ENCODE measurements at places on chromosomes 4 and X.

GRCh38 chr4:129092631-129093190 lies 628 bp downstream of the SCLT1 start:
- no peak for DNase-seq

DNA sequence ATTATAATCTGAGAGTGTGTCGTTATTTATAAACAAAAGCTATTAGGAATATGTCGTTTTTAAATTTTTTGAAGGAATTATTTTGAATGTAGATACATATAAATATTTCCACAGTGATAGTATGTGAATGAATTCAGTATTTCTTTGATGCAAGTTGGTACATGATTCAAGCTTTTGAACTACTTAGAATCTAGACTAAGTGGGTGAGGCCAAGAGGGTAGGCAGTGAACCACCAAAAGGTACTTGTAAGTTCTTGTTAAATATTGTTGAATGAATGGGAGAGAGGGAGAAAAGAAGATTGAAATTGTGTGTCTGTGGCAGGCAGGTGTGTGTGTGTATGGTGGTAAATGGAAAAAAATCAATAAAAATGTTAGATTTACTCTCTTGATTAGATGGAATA lies 69.6 kb downstream of the ARFIP1 start:
- no peak for DNase-seq

GRCh38 chr4:72971572-72971971 lies 97.9 kb downstream of the COX18 start:
- no peak for DNase-seq

- DNase-seq = no peak
Observed at GRCh38 chr4:117941611-117942010, 92.7 kb upstream of the NDST3 start.

DNA sequence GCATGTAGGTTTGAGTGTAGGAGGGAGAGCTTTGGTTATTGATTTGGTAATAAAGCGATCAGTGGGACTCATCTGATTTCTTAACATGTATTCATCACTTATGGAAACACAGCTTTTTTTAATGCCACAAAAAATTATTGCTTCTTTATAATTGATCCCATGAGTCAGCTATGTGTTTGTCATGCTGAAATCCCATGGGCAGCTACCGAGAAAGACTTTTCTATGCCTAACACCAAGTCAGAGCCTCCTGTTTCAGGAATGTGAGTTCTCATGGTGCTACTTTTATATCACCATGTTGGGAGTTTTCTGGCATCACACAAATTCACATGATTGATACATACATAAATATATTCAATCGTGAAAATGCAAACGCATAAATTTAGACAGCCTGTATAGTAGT lies 165.7 kb downstream of the RAPGEF2 start:
- no peak for DNase-seq

DNA sequence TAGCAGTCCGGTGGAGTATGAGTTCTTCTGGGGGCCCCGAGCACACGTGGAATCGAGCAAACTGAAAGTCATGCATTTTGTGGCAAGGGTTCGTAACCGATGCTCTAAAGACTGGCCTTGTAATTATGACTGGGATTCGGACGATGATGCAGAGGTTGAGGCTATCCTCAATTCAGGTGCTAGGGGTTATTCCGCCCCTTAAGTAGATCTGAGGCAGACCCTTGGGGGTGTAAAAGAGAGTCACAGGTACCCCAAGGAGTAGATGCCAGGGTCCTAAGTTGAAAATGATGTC lies 852 bp downstream of the MAGEH1 start:
- DNase-seq = no peak

DNA sequence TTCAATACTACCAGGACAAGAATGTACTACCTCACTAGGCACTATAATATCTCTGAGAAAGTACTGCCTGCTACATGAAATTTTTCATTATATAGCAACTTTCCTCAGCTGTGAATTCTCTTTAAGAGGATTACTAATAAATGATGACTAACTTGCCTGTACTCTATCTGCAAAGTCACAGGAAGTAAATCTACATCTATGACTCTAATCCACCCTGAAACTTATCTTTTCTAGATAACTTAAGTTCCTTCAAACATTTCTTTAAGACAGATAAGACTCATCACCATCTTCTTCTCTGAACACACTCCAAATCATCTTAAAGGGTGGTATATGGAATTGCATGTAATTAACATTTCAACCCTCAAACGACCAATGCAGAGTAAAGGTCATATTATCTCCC lies 28.8 kb downstream of the RPS6KA3 start:
- DNase-seq = no peak

DNA sequence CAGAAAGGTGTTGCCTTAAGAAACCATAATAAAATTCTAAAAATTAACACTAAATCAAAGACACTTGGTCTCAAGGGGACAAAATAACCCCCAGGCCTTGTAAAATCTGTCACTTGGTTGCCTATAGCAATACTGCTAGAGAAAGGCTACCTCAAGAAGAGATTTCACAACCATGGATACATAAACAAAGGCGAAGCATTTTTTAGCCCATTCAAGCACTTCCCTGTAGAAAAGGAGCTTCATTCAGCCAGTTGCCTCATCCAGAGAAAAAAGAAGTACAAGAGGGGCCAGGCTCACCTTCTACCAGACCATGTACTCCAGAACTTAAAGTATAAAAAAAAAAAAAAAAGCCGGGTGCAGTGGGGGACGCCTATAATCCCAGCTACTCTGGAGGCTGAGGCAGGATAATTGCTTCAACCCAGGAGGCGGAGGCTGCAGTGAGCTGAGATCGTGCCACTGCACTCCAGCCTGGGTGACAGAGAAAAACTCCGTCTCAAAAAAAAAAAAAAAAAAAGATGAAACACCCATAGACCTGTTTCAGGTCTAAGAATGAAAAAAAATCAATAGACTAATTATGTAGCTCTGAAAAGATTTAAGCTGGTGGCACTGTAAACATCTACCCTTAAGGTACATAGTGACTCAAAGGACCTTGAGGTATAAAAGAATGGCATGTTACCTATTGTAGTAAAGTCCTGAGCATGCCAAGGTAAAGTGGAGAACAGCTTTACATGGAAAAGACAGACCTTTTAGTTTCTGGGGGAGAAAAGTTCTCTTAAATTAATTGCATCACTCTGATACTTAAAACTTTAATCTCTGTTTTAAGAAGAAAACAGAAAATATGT lies 18.0 kb downstream of the RUFY3 start:
- no peak for DNase-seq

GRCh38 chrX:100829730-100830129 lies 9.5 kb downstream of the CSTF2 start:
- DNase-seq = peak; percentile 15

GRCh38 chrX:19810006-19810774 lies 77.2 kb downstream of the SH3KBP1 start:
- no peak for DNase-seq

DNA sequence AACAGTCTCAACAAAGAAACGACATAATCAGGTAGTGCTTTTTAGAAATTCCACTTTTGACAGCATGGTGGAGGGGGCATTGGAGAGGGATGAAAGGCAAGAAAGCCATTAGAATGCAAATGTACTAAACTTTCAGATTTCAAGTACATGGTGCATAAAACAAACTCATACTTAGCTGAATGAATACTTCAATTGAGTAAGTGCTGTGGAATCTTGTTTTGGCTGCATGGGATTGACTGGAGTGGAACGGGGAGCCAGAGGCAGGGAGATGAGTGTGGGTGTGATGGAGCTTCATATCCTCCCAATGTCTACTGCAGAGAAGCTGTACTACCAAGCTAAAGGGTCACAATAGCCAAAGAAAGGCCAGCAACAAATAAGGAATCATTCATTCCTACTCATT lies 52.4 kb downstream of the USP46 start:
- no peak for DNase-seq

- no peak for DNase-seq
Observed at GRCh38 chrX:76657499-76657898, 230.0 kb downstream of the MAGEE1 start.

- no peak for DNase-seq
Observed at GRCh38 chrX:76919761-76920160, 492.3 kb downstream of the MAGEE1 start.

GRCh38 chr4:113844369-113844768 lies 82.8 kb upstream of the CAMK2D start:
- DNase-seq = no peak

DNA sequence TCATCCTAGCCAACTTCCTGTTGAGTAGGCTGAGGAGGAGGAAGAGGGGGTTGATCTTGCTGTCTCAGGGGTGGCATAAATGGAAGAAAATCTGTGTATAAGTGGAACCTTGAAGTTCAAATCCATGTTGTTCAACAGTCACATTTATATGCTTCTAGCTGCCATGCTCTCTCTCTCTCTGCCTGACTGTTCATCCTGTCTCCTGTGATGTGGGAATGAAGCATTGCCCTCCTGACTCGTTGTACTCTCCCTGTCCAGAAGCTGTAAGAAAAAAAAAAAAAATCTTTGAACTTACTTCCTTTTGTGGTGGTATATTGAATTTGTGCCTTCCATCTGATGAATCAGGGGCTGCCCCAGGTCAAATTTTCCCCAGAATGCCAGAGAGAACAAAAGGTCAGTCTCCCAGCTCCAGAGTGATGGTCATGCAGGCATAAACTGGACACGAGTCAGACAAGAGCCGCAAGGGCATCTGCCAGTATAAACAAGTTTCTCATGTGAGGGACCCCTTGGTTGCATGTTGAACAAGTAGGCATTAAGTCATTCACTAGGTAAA lies 257.0 kb downstream of the IDS start:
- DNase-seq = no peak

DNA sequence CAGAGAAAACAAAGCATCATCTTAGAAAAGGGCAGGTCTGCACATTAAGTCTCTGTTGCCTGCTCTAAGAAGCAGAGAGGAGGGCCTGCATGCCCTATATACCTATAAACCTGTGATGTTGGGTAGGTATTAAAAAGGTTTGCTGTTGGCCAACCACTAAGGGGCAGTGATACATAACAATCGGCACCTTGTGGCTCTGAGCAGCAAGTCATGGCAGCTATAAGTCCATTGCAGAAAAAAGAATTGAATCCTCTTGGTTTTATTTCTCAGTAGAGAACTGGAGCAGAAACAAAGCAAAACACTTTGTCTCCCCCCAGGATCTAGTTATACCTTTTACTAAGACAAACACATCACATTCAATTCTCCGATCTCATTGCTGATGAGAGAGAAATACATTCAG lies 1364.4 kb downstream of the STIM2 start:
- no peak for DNase-seq

GRCh38 chr4:38308728-38309311 lies 348.6 kb downstream of the PTTG2 start:
- DNase-seq = no peak

DNA sequence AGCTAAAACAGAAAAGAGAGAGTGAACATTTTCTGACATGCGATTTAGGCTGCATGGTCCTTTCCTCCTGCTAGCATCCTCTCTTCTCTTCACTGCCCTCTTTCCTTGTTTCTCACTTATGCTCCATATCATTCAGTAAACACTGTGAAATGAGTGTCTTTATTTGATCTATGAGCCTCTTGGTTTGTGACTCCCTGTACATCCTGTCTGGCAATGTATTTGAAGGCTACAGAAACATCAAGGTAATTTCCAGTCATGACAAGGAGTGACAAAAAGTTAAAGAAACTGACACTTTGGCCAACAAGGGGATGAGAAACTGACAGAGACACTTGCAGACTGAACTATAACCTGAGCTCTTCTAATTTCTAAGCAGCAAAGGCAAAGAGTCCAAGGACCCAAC lies 8.7 kb downstream of the FTHL17 start:
- no peak for DNase-seq

DNA sequence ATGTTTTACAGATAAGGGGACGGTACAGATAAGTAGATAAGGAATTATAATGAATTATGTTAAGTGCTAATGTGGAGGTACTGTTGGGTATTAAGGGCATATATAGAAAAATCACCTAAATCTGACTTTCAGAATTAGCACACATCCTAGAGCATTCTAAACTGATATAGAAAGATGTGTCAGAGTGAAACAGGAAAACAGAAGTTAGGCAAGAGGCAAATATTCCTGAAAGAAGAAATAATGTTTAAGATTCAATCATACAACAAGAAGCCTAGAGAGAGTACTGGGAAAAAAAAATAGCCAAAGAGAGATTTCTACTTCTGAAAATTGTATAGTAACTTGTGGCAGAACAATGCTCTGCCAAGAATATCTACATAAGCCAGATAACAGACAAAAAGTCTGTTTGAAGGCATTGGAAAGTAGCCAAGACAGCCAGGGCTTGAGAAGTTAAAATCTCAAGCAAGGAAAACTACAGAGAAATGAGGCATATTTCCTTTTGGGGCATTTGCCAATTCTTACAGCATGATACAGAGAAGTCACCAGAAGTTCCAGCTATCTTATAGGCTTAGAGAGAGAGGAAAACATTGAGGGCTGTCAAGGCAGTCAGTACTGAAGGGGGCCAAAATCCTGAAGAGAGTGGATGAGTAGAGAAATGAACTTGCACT lies 646.0 kb downstream of the RPA4 start:
- no peak for DNase-seq

- no peak for DNase-seq
Observed at GRCh38 chr4:67355806-67356205, 189.5 kb downstream of the CENPC start.

GRCh38 chrX:44871931-44872820 lies 812 bp upstream of the KDM6A start:
- DNase-seq = peak; percentile 24

DNA sequence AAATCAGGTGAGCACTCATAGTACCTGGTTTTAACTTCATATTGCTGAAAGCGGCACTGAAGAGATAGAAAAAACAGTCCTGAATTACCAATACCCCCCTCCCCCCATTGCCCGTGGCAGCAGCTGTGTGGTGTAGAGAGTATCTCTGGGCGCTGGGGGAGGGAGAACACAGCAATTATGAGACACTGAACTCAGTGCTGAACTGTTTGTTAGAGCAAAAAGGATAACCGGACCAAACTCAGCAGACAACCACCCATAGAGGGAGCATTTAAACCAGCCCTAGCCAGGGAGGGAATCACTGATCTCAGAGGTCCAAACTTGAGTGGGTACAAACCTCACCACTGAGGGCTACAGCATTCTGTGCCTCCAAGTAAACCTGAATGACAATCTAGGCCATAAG lies 457.4 kb upstream of the TEX13C start:
- no peak for DNase-seq

- DNase-seq = no peak
Observed at GRCh38 chr4:168605411-168605810, 108.6 kb downstream of the PALLD start.

DNA sequence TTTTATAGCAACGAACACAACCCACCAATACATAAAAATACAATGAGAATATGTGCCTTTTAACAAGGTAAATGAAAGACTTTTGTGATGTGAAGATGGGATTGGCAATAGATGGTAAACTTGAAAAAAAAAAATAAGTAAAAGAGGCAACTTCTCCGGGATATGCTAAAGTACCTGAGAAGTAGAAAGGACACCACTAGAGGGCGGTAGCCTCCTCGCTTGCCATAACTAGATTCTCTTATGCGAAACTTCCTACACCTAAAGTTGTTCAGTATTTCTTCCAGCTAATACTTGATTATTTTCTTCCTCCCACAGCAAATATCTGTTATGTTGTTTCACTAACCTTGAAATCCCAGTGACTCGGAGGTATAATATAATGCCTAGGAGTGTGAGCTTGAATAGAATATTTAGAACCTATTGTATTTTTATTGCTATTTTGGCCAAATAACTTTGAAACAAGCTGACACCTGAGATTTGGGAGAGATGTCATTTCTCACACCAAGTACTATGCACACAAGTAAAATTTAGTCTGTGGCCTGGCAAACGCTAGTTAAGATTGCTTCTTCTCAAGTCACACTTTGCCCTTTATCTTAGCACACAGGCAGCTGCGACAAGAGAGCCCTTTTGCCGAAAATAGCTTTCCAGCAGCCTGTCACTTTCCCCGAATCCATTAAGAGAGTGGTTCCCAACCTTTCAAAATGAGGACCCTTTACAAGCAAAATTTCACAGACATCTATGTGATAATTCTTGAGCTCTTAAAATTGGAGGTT lies 44.9 kb upstream of the PDLIM5 start:
- DNase-seq = peak; percentile 66

- no peak for DNase-seq
Observed at GRCh38 chr4:8532245-8532781, 47.9 kb upstream of the GPR78 start.
